Calu3 (cell line): ENCODE measurements at places on chromosomes 7 and 10. TPM values are rescaled to one million over a fixed set of nuclear protein-coding genes. Genes with fewer than 3 reads are reported as not detected.

GRCh38 chr7:171364-171904 lies 20.9 kb upstream of the FAM20C start:
- peaks cover 5% of the 10 kb centered on the region for H3K36me3 ChIP-seq
- H3K27me3 ChIP-seq, result peaks cover 76% of the 10 kb centered on the region
- DNase-seq, result no peak
- no peaks in the 10 kb centered on the region for H3K4me1 ChIP-seq
- no peak overlapping the region for H3K4me3 ChIP-seq
- no peak overlapping the region for H3K27ac ChIP-seq

DNA sequence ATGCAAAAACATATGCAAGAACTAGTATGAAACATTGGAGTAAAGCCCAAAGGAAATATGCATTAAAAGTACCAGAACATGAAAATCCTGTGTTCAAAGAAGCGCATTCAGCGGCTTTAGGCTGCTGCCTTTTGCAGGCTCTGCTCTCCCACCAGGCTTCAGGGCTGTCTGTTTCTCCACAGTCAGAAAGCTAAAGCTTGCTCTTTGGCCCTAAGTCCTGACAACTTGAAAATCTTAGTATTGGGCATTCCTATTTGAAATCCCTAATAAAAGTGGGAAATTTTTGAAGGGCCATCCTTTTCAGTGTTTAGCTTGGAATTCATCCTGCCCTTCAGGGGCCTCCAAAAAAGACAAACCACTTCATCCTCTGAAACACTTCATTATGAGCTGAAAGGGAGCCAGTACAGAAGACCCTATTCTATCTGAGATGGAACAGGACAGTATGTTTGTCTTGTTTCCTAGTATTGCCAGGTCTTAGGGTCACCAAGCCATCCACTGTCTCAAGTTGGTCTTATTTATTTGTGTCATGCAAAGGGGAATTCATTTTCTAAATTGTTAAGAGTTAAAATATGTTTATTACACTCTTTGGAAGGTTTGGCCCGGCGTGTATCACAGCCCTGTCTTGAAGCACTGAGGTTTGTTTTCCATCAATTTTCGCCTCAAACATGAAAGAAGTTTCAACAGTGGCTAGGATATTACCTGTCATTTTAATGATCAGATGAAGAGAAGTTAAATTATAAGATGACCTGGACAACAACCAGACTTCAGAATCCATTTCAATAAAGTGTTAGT lies 326.3 kb upstream of the BMPER start:
- H3K27ac ChIP-seq, result no peak overlapping the region
- no peaks in the 10 kb centered on the region for H3K36me3 ChIP-seq
- no peak for DNase-seq
- H3K4me3 ChIP-seq, result no peak overlapping the region
- no peaks in the 10 kb centered on the region for H3K27me3 ChIP-seq
- no peaks in the 10 kb centered on the region for H3K4me1 ChIP-seq

DNA sequence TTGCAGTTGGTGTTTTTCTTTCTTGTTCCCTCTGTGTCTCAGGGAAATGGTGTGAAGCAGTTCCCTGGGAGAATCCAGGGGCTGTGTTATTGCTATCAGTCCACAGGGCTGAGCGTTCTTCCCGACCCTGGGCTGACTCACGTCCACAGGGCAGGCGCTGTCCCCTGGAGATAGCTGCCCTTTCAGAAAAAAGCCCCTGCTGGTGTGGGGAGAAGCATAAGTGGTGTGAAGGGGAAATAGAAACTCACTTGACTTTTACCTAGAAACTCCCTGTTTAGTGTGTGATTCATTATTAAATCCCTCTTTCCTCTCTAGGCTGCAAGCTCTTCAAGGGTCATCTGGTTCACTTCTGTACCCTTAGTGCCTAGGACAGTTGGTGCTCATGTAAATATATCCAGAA lies 63.3 kb upstream of the SMNDC1 start:
- H3K27me3 ChIP-seq, result no peaks in the 10 kb centered on the region
- no peak overlapping the region for H3K4me3 ChIP-seq
- no peaks in the 10 kb centered on the region for H3K36me3 ChIP-seq
- H3K27ac ChIP-seq, result no peak overlapping the region
- DNase-seq, result no peak

GRCh38 chr10:132836832-132837540 lies 51.0 kb upstream of the NKX6-2 start:
- peak; percentile 41 for DNase-seq
- no peaks in the 10 kb centered on the region for H3K4me1 ChIP-seq
- H3K27me3 ChIP-seq, result peaks cover 44% of the 10 kb centered on the region
- no peak overlapping the region for H3K4me3 ChIP-seq
- H3K36me3 ChIP-seq, result no peaks in the 10 kb centered on the region

Gene PDK4
- total RNA-seq, result 6.5 and 7.1 TPM in 2 replicates

- no peak overlapping the region for H3K27ac ChIP-seq
- no peaks in the 10 kb centered on the region for H3K36me3 ChIP-seq
- H3K4me1 ChIP-seq, result no peaks in the 10 kb centered on the region
- no peaks in the 10 kb centered on the region for H3K27me3 ChIP-seq
- H3K4me3 ChIP-seq, result no peak overlapping the region
Measured at GRCh38 chr10:13475124-13475523, 53.7 kb downstream of the BEND7 start.

Gene AKR1C1
- 10.2 and 17.3 TPM in 2 replicates for total RNA-seq

Gene VSTM2A
- not detected in 2 replicates for total RNA-seq

GRCh38 chr10:51716981-51717380 lies 17.6 kb upstream of the CSTF2T start:
- H3K4me1 ChIP-seq, result peaks cover 15% of the 10 kb centered on the region
- peaks cover under 1% of the 10 kb centered on the region for H3K27me3 ChIP-seq
- H3K4me3 ChIP-seq, result no peak overlapping the region

- H3K27ac ChIP-seq, result no peak overlapping the region
- DNase-seq, result no peak
- no peaks in the 10 kb centered on the region for H3K36me3 ChIP-seq
- no peaks in the 10 kb centered on the region for H3K4me1 ChIP-seq
- no peak overlapping the region for H3K4me3 ChIP-seq
Measured at GRCh38 chr7:69596723-69597277, 1.5 kb upstream of the AUTS2 start.

GRCh38 chr7:78496096-78496630 lies 697.6 kb downstream of the PHTF2 start:
- no peak for DNase-seq
- H3K27me3 ChIP-seq, result peaks cover 17% of the 10 kb centered on the region
- H3K4me3 ChIP-seq, result no peak overlapping the region
- H3K4me1 ChIP-seq, result no peaks in the 10 kb centered on the region

Gene PNLIPRP1
- total RNA-seq, result not detected in 2 replicates

Gene SLC13A1
- total RNA-seq, result not detected in 2 replicates

GRCh38 chr10:122639801-122640200 lies 59.8 kb downstream of the C10orf120 start:
- H3K4me1 ChIP-seq, result no peaks in the 10 kb centered on the region
- no peak for DNase-seq
- H3K27me3 ChIP-seq, result peaks cover 20% of the 10 kb centered on the region
- no peak overlapping the region for H3K27ac ChIP-seq
- H3K36me3 ChIP-seq, result no peaks in the 10 kb centered on the region
- no peak overlapping the region for H3K4me3 ChIP-seq

DNA sequence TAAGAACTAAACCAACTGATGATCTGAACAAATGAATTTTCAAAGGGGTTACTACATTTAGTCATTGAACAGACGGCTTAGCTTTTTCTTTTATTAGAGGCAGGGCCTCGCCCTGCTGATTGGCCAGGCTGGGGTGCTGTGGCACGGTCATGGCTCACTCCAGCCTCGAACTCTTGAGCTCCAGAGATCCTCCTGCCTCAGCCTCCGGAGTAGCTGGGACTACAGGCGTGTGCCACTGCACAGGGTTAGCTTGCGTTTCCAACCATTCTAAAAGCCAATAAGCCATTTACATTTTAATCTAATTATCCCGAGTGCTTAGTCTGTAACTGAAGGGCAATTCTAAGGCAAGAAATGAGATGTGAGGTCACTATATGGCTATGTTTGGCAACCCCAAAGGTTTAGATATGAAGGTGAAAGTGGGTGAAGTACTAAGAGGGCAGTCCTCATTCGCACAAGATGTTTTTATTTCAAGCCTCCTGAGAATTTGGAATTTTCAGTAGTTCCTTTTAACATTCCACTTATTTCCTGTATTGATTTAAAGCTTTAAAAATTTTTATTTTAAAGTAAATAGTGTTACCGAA lies 1.6 kb upstream of the CDK13 start:
- H3K27ac ChIP-seq, result peak overlapping the region; percentile 84
- peak overlapping the region; percentile 87 for H3K4me3 ChIP-seq
- peak; percentile 51 for DNase-seq
- H3K27me3 ChIP-seq, result no peaks in the 10 kb centered on the region

GRCh38 chr10:110009736-110010475 lies 2.1 kb downstream of the ADD3 start:
- no peaks in the 10 kb centered on the region for H3K36me3 ChIP-seq
- no peak overlapping the region for H3K4me3 ChIP-seq
- DNase-seq, result no peak

- H3K36me3 ChIP-seq, result no peaks in the 10 kb centered on the region
- H3K27ac ChIP-seq, result no peak overlapping the region
- no peak for DNase-seq
Measured at GRCh38 chr7:113373863-113374262, 255.5 kb upstream of the SMIM30 start.

Gene MARVELD1
- 18.1 and 20.2 TPM in 2 replicates for total RNA-seq

DNA sequence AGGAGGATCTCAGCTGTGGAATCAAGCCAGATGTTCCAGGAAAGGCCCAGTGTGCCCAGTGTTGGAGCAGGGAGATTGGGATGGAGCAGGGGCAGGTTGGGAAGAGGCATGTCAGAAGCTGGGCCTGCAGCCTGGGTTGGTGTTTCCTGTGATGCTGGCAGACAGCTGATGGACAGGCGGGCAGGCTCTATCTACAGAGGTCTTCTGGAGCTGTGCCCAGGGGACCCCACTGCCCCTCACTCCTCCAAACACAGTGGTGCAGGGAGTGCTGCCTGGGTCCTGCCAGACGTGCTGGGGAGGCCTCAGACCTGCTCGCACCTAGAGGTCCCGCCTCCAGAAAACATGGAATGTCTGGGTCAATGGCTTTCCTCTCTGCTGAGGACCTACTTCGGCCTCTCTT lies 182.9 kb upstream of the TCERG1L start:
- H3K27ac ChIP-seq, result no peak overlapping the region
- H3K4me3 ChIP-seq, result no peak overlapping the region
- peaks cover 31% of the 10 kb centered on the region for H3K27me3 ChIP-seq
- H3K36me3 ChIP-seq, result no peaks in the 10 kb centered on the region
- no peaks in the 10 kb centered on the region for H3K4me1 ChIP-seq

Gene LIPK
- not detected in 2 replicates for total RNA-seq
